Breast epithelium (tissue), 4 donors: ENCODE measurements at places on chromosomes 2 and 18.

DNA sequence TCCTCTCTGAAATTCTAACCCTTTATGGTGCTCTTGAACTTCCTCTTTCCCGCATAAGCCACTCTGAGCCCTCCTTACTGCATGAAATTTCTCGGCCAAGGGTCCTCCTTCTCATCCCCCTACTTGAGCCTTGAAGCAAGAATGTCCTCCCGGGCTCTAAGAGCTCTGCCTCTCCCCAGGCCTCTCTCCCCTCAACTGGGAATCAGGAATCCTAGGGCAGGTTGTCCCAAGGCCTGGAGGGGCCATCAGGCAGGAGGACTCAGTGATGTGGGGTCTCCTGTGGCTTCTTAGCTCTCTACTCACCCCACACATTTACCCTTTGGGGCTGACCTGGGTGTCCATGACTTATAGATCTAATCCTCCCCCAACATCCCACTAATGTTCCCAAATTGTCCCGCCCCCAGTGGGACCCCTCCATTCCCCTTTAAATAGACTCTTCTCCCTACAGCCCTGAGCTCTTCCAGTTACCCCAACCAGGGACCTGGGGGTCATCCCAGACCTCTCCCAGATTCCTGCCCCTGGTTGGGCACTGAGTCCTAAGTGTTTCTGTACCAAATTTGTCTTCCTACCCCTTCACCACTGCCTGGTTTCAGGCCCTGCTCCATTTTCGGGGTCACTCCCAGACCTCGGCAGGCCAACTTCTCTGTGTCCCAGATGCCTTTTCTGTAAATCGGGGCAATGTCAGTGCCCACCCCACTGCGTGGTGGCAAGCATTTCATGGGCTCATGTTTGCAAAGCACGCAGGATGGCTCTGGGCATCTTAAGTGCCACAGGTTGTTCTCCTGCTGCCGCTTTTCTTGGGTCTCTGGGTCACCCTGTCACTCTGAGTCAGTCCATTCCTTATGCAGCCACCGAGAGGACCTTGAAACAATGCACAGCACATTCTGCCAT lies 171.2 kb downstream of the ASB1 start:
- no peak overlapping the region for H3K4me3 ChIP-seq
- no peaks in the 10 kb centered on the region for H3K36me3 ChIP-seq
- H3K27ac ChIP-seq: peak overlapping the region; percentile 90
- DNase-seq: no peak
- no peaks in the 10 kb centered on the region for H3K27me3 ChIP-seq

DNA sequence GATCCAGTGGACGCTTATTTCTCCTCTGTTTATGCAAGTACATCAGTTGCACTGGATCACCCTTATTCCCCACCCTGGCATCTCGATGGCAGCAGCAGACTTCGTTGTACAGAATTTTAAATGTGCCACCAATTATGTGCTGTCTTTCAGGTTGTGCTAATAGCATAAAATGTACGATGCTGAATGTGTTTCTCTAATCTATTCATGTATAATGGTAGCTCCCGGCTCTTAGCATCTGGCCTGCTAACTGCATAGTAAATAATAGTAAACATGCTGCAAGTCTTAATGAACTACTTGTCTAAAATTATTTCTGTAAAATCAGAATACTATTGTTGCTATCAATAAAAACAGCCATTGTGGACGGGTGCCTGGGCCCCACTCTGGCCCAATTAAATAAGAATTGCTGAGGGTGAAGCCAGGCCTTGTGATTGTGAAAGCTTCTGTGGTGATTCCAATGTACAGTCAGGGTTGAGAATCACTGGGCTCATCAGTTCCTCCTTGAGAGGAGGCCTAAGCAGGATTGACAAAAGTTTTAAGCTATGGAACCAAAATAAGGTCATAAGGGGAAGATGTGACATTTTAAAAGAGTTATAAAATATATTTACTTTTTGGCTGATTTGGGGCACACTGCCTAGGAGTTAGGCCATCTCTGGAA lies 14.4 kb upstream of the MYO3B start:
- H3K27me3 ChIP-seq: no peaks in the 10 kb centered on the region
- DNase-seq: no peak
- H3K4me1 ChIP-seq: no peaks in the 10 kb centered on the region
- no peak overlapping the region for H3K4me3 ChIP-seq
- no peak overlapping the region for H3K27ac ChIP-seq

DNA sequence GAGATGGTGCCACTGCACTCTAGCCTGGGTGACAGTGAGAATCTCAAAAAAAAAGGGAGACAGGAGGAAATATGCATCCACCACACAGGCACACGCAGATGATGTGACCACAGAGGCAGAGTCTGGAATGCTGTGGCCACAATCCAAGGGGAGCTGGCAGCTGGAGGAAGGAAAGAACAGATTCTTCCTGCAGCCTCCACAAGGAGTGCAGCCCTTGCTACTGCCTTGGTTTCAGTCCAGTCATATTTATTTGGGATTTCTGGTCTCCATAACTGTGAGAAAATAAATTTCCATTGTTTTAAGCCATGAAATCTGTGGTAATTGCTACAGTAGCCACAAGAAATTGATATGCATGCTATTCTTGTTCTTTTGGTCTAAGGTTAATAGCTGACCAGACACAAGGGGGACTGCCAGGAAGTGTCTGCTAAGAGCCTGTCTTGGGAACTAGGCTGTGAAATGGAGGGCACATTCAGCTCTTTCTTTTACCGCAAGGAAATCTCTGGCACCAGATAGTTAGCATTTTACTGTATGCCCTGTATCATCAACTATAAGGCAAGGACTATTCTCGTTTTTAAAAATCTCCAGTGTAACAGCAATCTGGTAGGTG lies 133.1 kb upstream of the SEC11C start:
- DNase-seq: no peak
- no peaks in the 10 kb centered on the region for H3K36me3 ChIP-seq
- peak overlapping the region; percentile 78 for H3K27ac ChIP-seq
- no peak overlapping the region for H3K4me3 ChIP-seq
- H3K4me1 ChIP-seq: no peaks in the 10 kb centered on the region
- no peaks in the 10 kb centered on the region for H3K27me3 ChIP-seq

DNA sequence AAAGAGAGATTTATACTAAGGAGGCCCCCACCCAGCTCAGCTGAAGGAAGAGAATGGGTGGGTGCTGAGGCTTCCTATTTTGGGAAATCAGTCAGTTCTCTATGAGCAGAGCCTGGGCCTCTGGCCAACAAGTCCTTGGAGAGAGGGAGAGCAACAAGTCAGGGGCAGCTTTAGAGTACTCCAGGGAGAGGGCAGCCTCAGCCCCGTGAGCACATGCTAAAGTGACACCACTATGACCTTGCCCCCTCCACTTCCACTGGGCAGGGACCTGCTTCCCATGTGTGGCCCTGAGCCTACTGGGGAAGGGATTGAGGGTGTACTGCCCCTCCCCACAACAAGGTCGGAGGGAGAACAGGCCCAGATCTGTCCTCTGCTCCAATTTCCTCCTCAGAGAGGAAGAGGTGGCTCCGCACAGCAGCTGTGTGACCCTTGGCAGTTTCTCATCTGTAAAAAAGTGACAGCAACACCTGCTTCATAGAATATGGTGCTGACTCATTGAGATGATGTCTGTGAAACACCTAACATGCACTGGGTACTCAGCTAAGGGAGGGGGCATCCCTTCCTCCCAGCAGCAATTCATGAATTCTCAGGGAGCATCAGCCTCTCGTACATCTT lies 72.9 kb downstream of the CLHC1 start:
- no peak overlapping the region for H3K27ac ChIP-seq
- peaks cover 10% of the 10 kb centered on the region for H3K4me1 ChIP-seq
- no peak for DNase-seq
- no peak overlapping the region for H3K4me3 ChIP-seq
- no peaks in the 10 kb centered on the region for H3K27me3 ChIP-seq

- no peak for DNase-seq
- H3K4me3 ChIP-seq: no peak overlapping the region
- H3K36me3 ChIP-seq: no peaks in the 10 kb centered on the region
- H3K4me1 ChIP-seq: no peaks in the 10 kb centered on the region
These were observed 96.6 kb upstream of the GPR45 start for GRCh38 chr2:105144941-105145300.

GRCh38 chr2:69604026-69604678 lies 39.4 kb downstream of the AAK1 start:
- no peaks in the 10 kb centered on the region for H3K36me3 ChIP-seq
- no peak overlapping the region for H3K27ac ChIP-seq
- no peaks in the 10 kb centered on the region for H3K27me3 ChIP-seq
- H3K4me1 ChIP-seq: no peaks in the 10 kb centered on the region
- no peak overlapping the region for H3K4me3 ChIP-seq
